ENCODE measurements at places on chromosomes 2 and 18. TPM values are rescaled to one million over a fixed set of nuclear protein-coding genes. Genes with fewer than 3 reads are reported as not detected.

The RTP5 gene
- not detected for total RNA-seq

The DOK6 gene
- total RNA-seq = not detected

The GAL3ST2 gene
- 0.27 TPM for total RNA-seq

The RETSAT gene
- total RNA-seq = 47.2 TPM

The FNDC4 gene
- total RNA-seq = 7.2 TPM

The ANKRD30B gene
- not detected for total RNA-seq

The CMPK2 gene
- 26.6 TPM for total RNA-seq

GRCh38 chr2:112582314-112582746 lies 2.1 kb upstream of the CHCHD5 start:
- DNase-seq = peak; percentile 33

DNA sequence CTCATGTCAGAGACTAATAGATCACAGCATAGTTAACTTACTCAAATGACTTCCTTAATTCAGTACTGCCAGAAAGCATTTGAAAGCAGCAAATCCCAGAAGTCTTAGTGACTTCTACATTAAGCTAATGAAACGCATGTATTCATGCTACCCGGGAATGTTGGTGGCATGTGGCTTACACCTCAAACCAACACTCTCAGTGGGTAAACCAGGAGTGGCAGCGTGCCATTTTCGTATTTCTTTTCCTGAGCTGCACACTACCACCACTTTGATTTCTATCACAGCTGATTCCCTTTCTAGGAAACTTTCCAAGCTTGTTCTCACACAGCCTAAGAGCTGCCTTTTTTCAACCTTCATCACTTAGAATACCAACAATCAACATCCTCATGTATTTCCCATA lies 646.6 kb downstream of the NRXN1 start:
- no peak for DNase-seq
